Vagina (tissue), 2 donors: ENCODE measurements at places on chromosomes 3 and 15. TPM values are rescaled to one million over a fixed set of nuclear protein-coding genes. Genes with fewer than 3 reads are reported as not detected.

The FHIT gene
- 7.9 TPM for total RNA-seq

The INSYN1 gene
- 5.6 TPM for total RNA-seq

The SCN11A gene
- not detected for total RNA-seq

The MORC1 gene
- total RNA-seq, result not detected

The SKIL gene
- 48.1 TPM for total RNA-seq

The RASL12 gene
- 85.7 TPM for total RNA-seq

The LMOD3 gene
- not detected for total RNA-seq

The GOLGA6A gene
- 0.25 TPM for total RNA-seq

The AGBL1 gene
- total RNA-seq, result not detected

The GRK7 gene
- total RNA-seq, result 0.98 TPM

- no peak for DNase-seq
- no peak overlapping the region for H3K4me3 ChIP-seq
- no peaks in the 10 kb centered on the region for H3K36me3 ChIP-seq
- H3K27ac ChIP-seq, result peak overlapping the region; percentile 44
- H3K27me3 ChIP-seq, result no peaks in the 10 kb centered on the region
Observed at GRCh38 chr15:66359740-66360139, 3.3 kb upstream of the TIPIN start.

- H3K36me3 ChIP-seq, result no peaks in the 10 kb centered on the region
- no peaks in the 10 kb centered on the region for H3K27me3 ChIP-seq
- DNase-seq, result no peak
- no peaks in the 10 kb centered on the region for H3K4me1 ChIP-seq
- no peak overlapping the region for H3K27ac ChIP-seq
- no peak overlapping the region for H3K4me3 ChIP-seq
Observed at GRCh38 chr3:175743733-175744400, 884.7 kb downstream of the NAALADL2 start.

DNA sequence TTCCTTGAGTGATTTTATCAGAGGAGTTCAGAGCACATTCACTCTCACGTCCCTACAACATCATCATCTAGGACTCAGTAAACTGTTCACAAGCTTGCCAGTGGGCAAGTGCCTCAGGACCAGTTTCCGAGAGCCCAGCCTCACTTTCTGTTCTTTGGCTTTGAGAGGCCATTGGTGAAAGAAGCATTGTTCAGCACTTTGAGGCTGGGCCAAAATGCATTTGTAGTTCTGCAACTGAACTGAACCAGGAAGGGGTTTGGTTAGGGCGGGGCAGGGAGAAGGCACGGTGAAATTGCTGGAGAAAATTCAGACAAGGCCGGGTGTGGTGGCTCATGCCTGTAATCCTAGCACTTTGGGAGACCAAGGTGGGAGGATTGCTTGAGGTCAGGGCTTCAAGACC, 222.1 kb upstream of the CHRM5 start:
- no peaks in the 10 kb centered on the region for H3K4me1 ChIP-seq
- H3K4me3 ChIP-seq, result no peak overlapping the region
- H3K27me3 ChIP-seq, result no peaks in the 10 kb centered on the region
- H3K36me3 ChIP-seq, result no peaks in the 10 kb centered on the region
- H3K27ac ChIP-seq, result no peak overlapping the region

GRCh38 chr15:92306663-92307062, 87.0 kb upstream of the ST8SIA2 start:
- no peaks in the 10 kb centered on the region for H3K4me1 ChIP-seq
- no peak for DNase-seq
- no peak overlapping the region for H3K4me3 ChIP-seq
- no peaks in the 10 kb centered on the region for H3K36me3 ChIP-seq
- H3K27me3 ChIP-seq, result no peaks in the 10 kb centered on the region

GRCh38 chr3:22933051-22933840, 269.9 kb upstream of the UBE2E2 start:
- no peak for DNase-seq
- no peak overlapping the region for H3K4me3 ChIP-seq
- H3K27me3 ChIP-seq, result no peaks in the 10 kb centered on the region
- no peak overlapping the region for H3K27ac ChIP-seq
- no peaks in the 10 kb centered on the region for H3K36me3 ChIP-seq
- H3K4me1 ChIP-seq, result no peaks in the 10 kb centered on the region

GRCh38 chr3:177882124-177882648, 654.0 kb upstream of the KCNMB2 start:
- H3K4me3 ChIP-seq, result no peak overlapping the region
- no peak for DNase-seq
- no peaks in the 10 kb centered on the region for H3K4me1 ChIP-seq

DNA sequence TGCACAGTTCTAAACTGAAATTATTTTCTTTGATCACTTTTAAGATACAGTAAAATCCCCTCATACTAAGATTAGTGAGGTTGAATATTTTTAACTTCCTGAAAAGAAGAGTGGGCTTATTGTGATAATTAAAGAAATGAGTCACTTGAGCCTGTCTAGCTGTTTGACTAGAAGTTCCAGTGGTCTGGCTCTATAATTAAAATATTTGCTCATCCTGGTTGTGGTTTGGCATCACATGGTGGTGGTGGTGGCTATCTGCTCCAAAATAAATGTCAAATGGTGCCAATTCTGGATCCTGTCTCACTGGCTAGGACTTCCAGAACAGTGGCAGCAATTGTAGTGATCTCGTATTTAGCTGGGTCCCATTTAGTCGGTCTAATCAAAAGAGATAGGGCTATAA, 8.6 kb upstream of the TEX9 start:
- no peaks in the 10 kb centered on the region for H3K4me1 ChIP-seq
- no peak overlapping the region for H3K27ac ChIP-seq
- no peaks in the 10 kb centered on the region for H3K36me3 ChIP-seq
- no peak overlapping the region for H3K4me3 ChIP-seq

DNA sequence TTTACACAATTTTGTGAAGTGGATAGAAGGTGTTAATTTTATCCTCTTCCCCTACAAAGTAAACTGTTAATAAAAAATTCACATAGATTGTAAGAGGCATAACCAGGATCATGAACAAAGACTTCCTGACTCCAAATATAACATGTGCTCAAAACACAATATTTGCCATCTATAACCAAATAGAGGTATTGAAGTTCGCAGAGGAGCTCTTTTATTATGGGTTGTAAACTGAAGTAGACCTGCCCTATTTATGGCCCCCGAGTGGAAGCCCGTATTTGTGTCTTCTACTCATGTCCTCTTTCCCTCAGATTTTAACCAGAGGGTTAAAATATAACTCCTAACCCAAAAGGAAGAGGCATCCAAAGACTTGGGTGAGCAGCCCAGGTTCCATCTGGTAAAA, 285.6 kb upstream of the COL8A1 start:
- no peaks in the 10 kb centered on the region for H3K27me3 ChIP-seq
- no peaks in the 10 kb centered on the region for H3K4me1 ChIP-seq
- no peak overlapping the region for H3K4me3 ChIP-seq

DNA sequence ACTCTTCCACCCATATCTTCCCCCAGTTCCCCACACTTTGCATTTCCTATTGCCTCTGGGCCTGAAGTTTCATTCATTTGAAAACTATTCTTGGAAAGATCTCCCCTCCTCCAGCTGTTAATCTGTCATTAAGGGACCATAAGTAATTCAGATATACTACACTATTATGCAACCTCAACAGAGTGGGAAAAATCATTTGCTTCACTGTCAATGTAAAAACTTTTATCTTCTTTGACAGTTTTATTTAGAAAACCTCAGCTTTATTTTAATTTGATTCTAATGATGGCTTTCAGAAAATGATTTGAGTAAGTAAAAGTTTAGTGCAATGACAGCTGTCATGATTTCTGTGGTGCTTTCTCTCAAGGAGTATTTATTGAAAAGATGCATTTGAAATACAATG, 435.3 kb upstream of the KCNMB2 start:
- no peaks in the 10 kb centered on the region for H3K27me3 ChIP-seq
- no peak overlapping the region for H3K4me3 ChIP-seq
- H3K4me1 ChIP-seq, result no peaks in the 10 kb centered on the region
- no peak for DNase-seq

GRCh38 chr15:95278532-95279245, 1047.3 kb downstream of the MCTP2 start:
- H3K4me3 ChIP-seq, result no peak overlapping the region
- H3K4me1 ChIP-seq, result peaks cover 7% of the 10 kb centered on the region
- H3K27ac ChIP-seq, result peak overlapping the region; percentile 82
- H3K27me3 ChIP-seq, result no peaks in the 10 kb centered on the region
- H3K36me3 ChIP-seq, result no peaks in the 10 kb centered on the region

DNA sequence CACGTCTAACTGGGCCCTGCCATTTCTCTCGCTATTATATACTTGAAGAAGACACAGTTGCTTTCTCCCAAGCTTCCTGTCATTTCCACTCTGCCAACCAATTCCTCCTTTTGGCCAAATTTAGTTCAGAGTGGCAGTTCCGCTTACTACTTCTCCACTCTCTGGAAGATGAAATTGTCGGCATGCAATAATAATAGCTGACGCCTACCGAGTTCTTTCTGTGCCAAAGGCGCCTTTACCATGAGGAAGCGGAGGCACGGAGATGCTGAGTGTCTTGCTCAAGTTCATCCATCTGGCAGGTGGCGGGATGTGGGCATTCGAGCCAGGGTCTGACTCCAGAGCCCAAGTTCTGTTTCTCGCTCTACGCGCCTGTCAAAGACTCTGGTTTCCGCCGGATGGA, 14.6 kb upstream of the NRROS start:
- H3K36me3 ChIP-seq, result no peaks in the 10 kb centered on the region
- H3K27ac ChIP-seq, result no peak overlapping the region
- DNase-seq, result no peak
- no peak overlapping the region for H3K4me3 ChIP-seq

DNA sequence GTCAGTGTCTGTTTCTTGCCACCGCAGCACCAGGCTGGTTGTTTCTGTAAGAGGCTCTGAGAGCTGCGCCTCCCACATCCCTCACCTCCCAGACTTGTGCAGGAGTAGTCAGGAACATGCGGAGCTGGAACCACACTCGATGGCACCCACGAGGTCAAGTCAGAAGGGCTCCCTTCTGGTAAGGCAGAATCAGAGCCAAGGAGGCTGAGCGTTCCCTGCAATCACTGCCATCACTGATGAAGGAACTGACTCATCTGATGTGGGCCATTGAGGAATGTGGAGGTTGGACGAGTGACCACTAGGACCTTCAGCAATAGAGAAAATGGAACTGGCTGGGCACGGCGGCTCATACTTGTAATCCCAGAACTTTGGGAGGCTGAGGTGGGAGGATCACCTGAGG, 35.7 kb upstream of the BLM start:
- no peaks in the 10 kb centered on the region for H3K36me3 ChIP-seq
- H3K27me3 ChIP-seq, result no peaks in the 10 kb centered on the region
- H3K27ac ChIP-seq, result peak overlapping the region; percentile 84

GRCh38 chr3:14434126-14434497, 31.7 kb downstream of the SLC6A6 start:
- H3K4me3 ChIP-seq, result no peak overlapping the region
- H3K27me3 ChIP-seq, result no peaks in the 10 kb centered on the region
- no peak for DNase-seq
- peaks cover 67% of the 10 kb centered on the region for H3K4me1 ChIP-seq
- H3K27ac ChIP-seq, result no peak overlapping the region

DNA sequence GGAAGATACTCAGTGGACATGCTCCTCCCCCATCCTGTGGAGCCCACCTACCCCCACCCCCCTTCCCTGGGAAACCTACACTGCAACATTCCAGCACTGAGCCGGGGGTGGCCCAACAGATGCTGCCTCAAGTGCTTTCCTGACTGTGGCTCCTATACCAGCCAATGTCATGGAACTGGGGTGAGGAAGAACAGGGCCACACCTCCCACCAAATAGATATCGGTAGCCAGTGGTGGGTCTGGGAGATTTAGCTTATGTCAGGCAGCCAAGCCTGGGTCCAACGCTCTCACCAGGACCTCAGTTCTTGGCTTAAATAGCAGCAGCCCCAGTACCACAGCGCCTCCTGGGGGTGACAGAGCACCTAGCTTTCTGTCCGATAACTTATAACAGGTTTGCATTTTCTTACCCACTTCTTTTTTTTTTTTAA, 30.3 kb downstream of the CDC25A start:
- H3K4me1 ChIP-seq, result no peaks in the 10 kb centered on the region
- H3K27ac ChIP-seq, result no peak overlapping the region
- H3K27me3 ChIP-seq, result no peaks in the 10 kb centered on the region
- H3K4me3 ChIP-seq, result no peak overlapping the region

- peaks cover 11% of the 10 kb centered on the region for H3K4me1 ChIP-seq
- H3K27ac ChIP-seq, result no peak overlapping the region
- no peaks in the 10 kb centered on the region for H3K36me3 ChIP-seq
- H3K4me3 ChIP-seq, result no peak overlapping the region
Observed at GRCh38 chr3:9955067-9955502, 2.9 kb upstream of the PRRT3 start.

- H3K4me3 ChIP-seq, result no peak overlapping the region
- no peaks in the 10 kb centered on the region for H3K36me3 ChIP-seq
- no peak for DNase-seq
- H3K27me3 ChIP-seq, result no peaks in the 10 kb centered on the region
- H3K4me1 ChIP-seq, result no peaks in the 10 kb centered on the region
Observed at GRCh38 chr3:187646906-187647660, 23.1 kb downstream of the SST start.

DNA sequence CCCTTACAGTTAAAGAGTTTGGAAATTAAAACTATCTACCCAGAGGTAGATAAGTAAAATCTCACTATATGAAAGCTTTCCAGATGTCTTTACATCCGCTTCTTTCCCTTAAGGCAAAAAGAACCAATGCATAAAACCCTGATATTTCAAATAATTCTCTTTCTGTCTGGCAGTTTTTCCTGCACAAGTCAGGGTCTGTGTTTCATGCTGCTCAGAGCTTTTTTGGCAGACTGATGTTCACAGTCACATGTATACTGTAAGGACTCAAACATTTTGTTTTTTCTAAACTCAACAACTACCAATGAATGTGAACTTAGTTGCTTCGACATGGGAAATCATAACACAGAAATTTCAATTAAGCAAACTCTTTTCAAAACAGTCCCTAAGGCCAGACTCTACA, 988.4 kb downstream of the EPHA3 start:
- H3K4me1 ChIP-seq, result no peaks in the 10 kb centered on the region
- H3K36me3 ChIP-seq, result no peaks in the 10 kb centered on the region
- DNase-seq, result no peak
- H3K4me3 ChIP-seq, result no peak overlapping the region

GRCh38 chr15:91516866-91517265, 336.6 kb upstream of the SLCO3A1 start:
- H3K4me1 ChIP-seq, result no peaks in the 10 kb centered on the region
- no peaks in the 10 kb centered on the region for H3K27me3 ChIP-seq
- H3K27ac ChIP-seq, result no peak overlapping the region
- no peak for DNase-seq

GRCh38 chr15:93146601-93147000, 57.6 kb upstream of the RGMA start:
- peaks cover 9% of the 10 kb centered on the region for H3K4me1 ChIP-seq
- H3K4me3 ChIP-seq, result no peak overlapping the region
- H3K36me3 ChIP-seq, result no peaks in the 10 kb centered on the region
- H3K27me3 ChIP-seq, result no peaks in the 10 kb centered on the region
